ENCODE measurements at places on chromosomes 13 and 19.

DNA sequence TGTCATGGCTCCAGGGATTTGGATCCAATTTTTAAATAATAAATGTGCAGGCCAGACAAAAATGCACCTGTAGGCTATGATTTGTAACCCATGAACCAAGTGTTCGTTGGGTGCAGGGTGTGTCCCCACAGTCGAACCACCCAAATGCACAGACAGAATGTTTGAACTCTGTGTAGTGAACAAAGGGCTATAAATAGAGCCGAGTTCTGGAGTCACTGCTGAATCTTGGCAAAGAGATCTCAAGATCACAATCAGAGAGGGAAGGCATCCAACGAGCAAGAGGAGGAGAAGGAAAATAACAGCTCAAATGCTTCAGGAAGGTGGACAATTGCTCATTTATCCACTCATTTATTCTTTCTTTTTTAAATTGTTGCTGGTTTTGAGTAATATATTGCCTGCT is 547.9 kb downstream of the FGF9 start:
- DNase-seq: no peak

DNA sequence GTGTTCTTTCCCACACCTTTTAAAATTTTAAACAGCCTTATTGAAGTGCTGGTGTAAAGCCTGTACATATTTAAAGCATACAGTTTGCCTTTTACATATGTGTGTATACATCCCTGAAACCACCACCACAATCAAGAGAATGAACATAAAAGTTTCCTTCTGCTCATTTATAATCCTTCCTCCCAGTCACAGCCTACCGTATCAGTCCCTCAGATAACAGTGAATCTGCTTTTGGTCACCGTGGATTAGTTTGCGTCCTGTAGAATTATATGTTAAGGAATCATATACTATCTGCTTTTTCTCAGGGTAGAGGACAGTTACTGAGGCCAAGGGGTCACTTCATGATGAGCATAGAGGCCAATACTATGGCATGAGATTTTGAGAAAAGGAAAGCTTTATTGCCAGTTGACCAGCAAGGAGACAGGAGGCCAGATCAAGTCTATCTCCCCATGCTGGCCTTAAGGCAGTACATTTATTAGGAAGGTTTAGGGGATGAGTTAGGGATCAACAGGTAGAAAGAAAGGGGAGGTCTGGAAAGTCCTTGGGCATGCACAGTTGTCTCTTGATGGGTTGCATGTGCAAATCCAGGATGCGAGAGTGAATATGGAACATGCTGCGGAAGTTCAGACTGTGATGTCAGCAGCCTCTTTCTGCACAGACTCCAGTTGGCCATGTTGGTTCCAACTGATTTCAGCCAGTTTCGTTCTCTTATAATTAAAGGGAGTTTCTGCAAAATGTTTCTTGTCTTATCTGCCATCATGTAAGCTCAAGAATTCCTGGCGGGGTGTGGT is 36.3 kb upstream of the LSM14A start:
- DNase-seq: no peak

- DNase-seq: no peak
These were observed 52.2 kb upstream of the RANBP3 start for GRCh38 chr19:6030214-6030507.

GRCh38 chr13:47908197-47908902 is 92.7 kb downstream of the SUCLA2 start:
- DNase-seq: no peak

DNA sequence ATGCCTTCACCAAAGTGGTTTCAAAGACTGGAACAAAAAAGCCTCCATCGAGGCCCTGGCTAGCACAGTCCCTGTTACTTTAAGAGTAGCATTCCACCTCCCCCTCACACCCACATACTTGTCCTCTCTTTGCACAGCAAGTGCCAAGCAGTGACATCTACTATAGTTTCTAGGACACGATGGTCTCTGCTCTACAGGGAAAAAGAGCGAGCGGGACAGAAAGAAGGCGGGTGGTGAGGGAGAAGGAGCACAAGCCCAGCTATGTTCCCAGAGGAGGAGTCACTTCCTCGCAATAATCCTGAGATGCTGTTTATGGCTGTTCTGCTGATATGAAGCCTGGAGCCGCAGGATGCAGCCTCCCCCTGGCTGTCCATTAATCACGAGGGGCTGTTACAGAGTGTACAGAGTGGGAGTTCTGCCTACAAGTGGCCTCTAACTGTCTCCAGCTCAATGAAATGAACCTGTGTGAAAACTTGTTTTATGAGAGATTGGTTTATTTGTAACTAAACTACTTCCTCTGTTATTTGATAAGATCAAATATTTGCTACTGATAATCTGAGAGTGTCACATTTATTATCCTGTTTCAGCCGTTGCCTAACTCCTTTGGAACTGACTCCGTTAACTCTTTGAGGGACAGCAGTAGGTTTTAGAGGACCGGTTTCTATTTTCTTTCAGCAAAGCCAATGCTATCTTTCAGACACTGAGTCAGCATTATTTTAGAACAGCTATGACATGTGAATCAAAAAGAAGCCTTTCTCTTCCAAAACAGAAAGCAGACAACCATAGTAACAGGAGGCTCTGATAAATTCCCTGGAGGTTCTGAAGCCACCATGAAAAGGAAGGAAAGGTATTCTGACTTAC is 208.0 kb downstream of the SPRY2 start:
- no peak for DNase-seq

DNA sequence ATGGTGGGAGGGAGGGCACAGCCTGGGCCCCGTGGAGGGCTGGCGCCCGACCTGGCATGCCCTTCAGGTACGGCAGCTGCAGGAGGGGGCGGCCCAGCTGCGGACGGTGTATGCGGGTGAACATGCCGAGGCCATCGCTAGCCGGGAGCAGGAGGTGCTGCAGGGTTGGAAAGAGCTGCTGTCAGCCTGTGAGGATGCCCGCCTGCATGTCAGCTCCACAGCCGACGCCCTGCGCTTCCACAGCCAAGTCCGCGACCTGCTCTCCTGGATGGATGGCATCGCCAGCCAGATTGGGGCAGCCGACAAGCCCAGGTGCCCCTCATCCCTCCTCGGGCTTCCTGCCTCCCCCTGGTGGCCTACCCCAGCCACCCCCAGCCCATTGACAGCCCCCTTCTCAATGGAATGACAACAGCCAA is 16.6 kb upstream of the SHKBP1 start:
- no peak for DNase-seq

DNA sequence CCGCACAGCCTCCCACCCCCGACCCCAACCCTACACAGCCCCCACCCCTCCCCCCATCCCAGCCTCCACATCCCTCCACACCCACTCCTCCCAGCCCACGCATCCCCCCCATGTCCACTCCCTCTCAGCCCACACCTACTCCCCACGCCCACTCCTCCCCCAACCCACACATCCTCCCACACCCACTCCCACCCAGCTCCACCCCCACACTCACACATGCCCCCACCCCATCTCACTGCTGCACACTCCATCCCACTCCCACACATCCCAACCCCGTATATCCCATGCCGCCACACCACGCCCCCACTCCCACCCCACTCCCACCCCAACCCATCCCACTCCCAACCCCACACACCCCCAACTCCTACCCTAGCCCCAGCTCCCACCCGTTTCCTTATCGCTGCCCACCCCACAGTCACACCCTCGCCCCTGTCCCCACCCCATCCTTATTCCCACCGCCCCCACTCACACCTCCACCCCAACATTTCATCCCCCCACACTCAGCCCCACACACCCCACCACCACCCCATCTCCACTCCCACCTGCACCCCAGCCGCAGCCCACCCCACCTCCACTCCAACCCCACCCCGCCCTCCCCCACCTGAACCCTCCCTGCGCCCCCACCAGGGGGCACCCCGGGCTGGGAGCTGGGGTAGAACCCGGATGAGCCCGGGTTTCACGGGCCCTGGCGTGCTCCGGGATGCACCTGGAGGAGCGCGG is 809 bp downstream of the TDRD12 start:
- no peak for DNase-seq

- peak; percentile 90 for DNase-seq
These were observed 446.4 kb downstream of the COG6 start for GRCh38 chr13:40101708-40102359.

DNA sequence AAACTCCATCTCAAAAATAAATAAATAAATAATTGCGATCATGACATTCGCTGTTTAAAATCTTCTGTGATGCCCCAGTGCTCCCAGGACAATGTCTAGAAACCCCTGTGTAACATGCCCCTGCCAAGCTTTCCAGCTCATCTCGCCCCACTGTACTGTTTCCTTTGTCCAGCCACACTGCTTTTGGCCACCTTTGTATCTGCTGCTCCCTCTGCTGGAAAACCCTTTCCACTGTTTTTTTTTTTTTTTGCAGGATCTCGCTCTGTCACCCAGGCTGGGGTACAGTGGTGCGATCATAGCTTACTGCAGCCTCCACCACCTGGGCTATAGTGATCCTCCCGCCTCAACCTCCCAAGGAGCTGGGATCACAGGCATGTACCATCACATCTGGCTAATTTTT is 7.5 kb downstream of the PLAUR start:
- DNase-seq: no peak

DNA sequence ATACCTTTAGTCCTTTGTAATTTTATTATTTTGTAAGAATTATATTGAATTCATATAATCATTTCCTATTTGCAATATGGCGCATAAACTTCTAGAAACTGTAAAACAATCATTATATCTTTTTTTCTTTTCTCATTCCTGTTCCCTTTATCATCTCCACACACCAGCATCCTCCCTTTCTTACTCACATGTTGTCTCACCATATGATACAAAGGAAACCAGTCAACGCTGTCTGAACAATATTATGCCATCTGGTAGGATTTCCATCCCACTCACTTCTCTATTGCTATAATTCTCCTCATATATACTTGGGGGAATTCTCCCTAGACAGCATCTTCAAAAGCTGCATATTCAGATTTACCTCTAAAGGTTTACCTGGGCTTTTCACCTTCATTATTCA is 389.8 kb downstream of the NDFIP2 start:
- DNase-seq: no peak

- peak; percentile 27 for DNase-seq
These were observed 1.3 kb downstream of the FBXW9 start for GRCh38 chr19:12695096-12695495.

DNA sequence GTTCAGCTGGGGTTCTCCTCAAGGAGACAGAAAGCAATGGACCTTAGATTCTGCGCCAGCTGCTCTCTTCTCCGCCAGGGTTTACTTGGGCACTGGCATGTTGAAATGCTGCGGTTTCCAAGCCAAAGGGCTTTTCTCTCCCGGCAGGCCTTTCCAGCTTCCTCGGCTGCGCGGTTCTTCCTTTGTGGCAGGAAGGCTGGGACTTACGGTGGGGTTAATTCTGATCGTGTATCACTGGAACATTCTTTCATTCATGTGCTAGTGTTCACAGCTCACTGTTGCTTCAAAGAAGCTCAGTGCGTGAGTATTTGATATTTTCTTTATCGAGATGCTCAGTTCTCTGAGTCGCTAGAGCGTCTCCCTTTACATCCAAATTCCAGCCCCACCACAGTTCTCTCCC is 723.2 kb downstream of the UQCRFS1 start:
- no peak for DNase-seq
